ENCODE measurements at places on chromosomes 3 and 15. TPM values are rescaled to one million over a fixed set of nuclear protein-coding genes. Genes with fewer than 3 reads are reported as not detected.

- peaks cover 4% of the 10 kb centered on the region for H3K36me3 ChIP-seq
- peaks cover 17% of the 10 kb centered on the region for H3K4me1 ChIP-seq
- peak overlapping the region; percentile 39 for H3K4me3 ChIP-seq
- H3K27me3 ChIP-seq, result peaks cover 6% of the 10 kb centered on the region
- DNase-seq, result no peak
These were observed 202.7 kb downstream of the LRRN1 start for GRCh38 chr3:4001976-4002375.

GRCh38 chr3:158103887-158104327, 2.3 kb downstream of the SHOX2 start:
- peaks cover 6% of the 10 kb centered on the region for H3K36me3 ChIP-seq
- H3K27ac ChIP-seq, result peak overlapping the region; percentile 99
- H3K27me3 ChIP-seq, result peaks cover 53% of the 10 kb centered on the region
- DNase-seq, result peak; percentile 25
- peak overlapping the region; percentile 100 for H3K4me3 ChIP-seq

GRCh38 chr3:123341-123740, 73.2 kb upstream of the CHL1 start:
- H3K4me3 ChIP-seq, result no peak overlapping the region
- no peaks in the 10 kb centered on the region for H3K36me3 ChIP-seq
- H3K27ac ChIP-seq, result no peak overlapping the region

DNA sequence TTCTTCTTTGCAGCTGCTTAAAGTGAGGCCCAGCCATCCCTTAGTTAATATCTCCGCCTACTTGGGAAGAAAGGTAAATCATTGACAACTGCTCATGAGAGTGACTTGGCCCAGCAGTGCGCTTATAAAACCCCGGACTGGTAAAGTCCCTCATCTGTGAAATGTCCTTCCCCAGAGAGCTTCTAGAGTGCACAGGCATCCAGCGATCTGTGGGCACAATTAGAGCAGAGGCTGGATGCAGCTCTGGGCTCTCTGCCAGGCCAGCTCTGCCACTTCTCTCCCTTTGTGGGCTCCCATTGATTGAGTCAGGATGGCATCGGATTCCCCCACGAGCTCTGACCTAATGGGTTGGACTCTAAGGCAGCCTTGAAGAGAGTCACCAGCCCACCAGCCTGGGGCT, 219.0 kb upstream of the LINGO1 start:
- peaks cover 20% of the 10 kb centered on the region for H3K4me1 ChIP-seq
- H3K27me3 ChIP-seq, result peaks cover 2% of the 10 kb centered on the region
- no peak overlapping the region for H3K4me3 ChIP-seq
- no peak for DNase-seq

- no peak for DNase-seq
- no peak overlapping the region for H3K27ac ChIP-seq
- peaks cover 3% of the 10 kb centered on the region for H3K4me1 ChIP-seq
- H3K36me3 ChIP-seq, result peaks cover under 1% of the 10 kb centered on the region
These were observed 281.9 kb upstream of the ICE2 start for GRCh38 chr15:60760646-60761504.

GRCh38 chr15:58919232-58919631, 14.2 kb downstream of the SLTM start:
- no peaks in the 10 kb centered on the region for H3K4me1 ChIP-seq
- no peak for DNase-seq
- no peaks in the 10 kb centered on the region for H3K27me3 ChIP-seq
- no peak overlapping the region for H3K27ac ChIP-seq

DNA sequence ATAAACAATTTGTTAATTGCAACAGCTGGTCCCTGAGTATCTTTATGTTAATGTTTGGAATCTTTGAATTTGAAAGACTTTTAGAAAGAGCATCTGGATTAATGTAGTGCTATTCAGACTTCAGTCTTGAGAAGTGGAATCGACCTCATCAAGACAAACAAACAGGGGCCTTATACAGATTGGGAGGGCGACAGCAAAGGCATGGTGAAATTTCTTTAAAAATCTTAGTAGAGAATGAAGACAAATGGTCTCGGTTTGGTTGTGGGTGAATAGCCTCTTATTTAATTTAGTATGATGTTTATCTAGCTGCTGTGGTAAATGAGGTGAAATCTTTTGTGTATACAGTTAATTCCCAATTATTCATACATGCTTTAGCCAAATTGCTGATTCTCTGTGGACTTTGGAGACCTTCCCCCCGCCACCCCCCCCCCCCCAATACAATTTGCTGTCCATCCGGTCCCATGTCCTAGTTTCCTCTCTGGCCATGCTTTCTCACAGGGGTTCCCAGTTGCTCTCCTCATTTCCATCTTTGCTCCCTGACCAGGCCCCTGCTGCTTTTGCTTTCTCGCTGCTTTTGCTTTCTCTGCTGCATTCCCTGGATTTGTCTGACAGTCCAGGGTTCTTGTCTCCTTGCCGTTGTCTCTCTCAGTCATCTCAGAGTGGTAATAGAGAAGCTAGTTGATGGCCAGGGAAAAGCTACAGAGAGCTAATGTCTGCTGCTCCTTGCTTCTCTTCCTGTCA, 135.3 kb downstream of the FNDC3B start:
- H3K4me1 ChIP-seq, result peaks cover 8% of the 10 kb centered on the region
- H3K27ac ChIP-seq, result peak overlapping the region; percentile 15
- no peak overlapping the region for H3K4me3 ChIP-seq
- H3K27me3 ChIP-seq, result peaks cover 3% of the 10 kb centered on the region
- H3K36me3 ChIP-seq, result no peaks in the 10 kb centered on the region

Gene SCG5
- 46.0 TPM for total RNA-seq

Gene IL5RA
- total RNA-seq, result not detected

Data from glutamatergic neuron (in vitro differentiated cells).